Left lobe of liver (tissue), 2 donors: ENCODE measurements at places on chromosomes 5 and 9. TPM values are rescaled to one million over a fixed set of nuclear protein-coding genes. Genes with fewer than 3 reads are reported as not detected.

DNA sequence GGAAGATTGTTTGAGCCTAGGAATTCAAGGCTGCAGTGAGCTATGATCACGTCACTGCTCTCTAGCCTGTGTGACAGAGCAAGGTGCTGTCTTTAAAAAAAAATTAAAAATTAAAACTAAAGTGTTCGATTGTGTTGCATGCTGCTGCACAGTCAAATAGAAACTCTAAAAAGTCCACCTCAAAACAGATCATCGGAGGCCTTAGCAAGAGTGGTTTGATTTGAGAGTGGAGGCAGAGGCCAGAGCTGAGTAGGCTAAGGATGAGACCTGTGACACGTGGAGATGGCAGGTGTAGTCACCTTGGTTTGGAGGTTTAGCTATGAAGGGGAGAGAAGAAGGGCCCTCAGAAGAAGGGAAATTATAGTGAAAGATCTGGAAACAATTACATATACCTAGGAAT, 2.8 kb upstream of the PTPDC1 start:
- no peak for DNase-seq

Gene SPACA9
- 0.75 TPM for total RNA-seq

GRCh38 chr5:113276001-113276400, 158.8 kb downstream of the TSSK1B start:
- no peak for DNase-seq

Gene CD180
- 0.38 TPM for total RNA-seq

Gene GFRA3
- total RNA-seq = not detected
